DND-41 (cell line): ENCODE measurements at places on chromosomes 1 and 21.

- DNase-seq: no peak
These were observed 249.1 kb downstream of the FOXD2 start for GRCh38 chr1:47686731-47687630.

- DNase-seq: no peak
These were observed 6.1 kb upstream of the PLA2G5 start for GRCh38 chr1:20063861-20064292.

DNA sequence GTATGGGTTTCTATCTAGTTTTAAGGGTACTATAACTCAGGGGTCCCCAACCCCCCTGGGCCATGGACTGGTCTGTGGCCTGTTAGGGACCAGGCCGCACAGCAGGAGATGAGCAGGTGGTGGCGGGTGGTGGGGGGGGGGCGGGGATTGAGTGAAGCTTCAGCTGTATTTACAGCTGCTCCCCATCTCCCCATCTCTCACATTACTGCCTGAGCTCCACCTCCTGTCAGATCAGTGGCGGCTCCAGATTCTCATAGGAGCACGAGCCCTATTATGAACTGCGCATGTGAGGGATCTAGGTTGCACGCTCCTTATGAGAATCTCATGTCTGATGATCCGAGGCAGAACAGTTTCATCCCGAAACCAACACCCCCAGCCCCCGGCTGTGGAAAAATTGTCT lies 95.1 kb upstream of the SLC45A1 start:
- no peak for DNase-seq

- no peak for DNase-seq
These were observed 90.3 kb upstream of the DISP3 start for GRCh38 chr1:11388617-11389016.

DNA sequence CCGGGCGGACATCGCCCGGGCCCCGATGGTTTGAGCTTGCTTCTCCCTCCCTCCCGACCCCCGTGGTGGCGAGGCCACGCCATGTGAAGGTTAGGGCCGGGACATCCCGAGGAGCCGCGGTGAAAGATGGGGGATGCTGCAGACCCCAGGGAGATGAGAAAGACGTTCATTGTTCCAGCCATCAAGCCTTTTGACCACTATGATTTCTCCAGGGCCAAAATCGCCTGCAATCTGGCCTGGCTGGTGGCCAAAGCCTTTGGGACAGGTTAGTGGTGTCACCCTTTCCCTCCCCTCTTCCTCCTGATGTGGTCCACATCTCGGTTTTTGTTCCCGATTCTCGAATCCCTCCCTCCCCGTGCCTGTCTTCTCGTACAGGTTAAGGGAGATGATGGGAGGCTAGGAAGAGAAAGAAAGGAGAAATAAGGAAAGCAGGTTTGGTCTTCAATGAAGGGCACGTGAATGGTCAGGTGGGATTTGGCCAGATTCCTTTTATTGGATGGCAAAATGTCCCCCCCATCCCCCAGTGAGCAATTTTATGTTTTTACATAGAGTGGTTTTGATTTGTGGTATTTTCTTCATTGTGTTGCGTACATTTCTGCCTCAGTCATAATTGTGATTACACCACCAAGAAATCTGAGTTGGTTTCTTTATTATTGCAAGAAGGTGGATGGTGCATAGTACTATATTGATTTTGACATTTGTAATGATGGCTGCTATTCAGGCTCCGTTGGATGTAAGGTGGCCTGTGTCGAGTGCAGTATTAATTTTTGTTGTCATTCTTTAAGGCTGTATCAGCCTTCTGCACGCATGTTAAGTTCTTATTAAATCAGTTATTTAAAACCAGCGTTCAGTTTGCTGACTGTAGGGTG lies 1.2 kb downstream of the CAMSAP2 start:
- peak; percentile 4 for DNase-seq

DNA sequence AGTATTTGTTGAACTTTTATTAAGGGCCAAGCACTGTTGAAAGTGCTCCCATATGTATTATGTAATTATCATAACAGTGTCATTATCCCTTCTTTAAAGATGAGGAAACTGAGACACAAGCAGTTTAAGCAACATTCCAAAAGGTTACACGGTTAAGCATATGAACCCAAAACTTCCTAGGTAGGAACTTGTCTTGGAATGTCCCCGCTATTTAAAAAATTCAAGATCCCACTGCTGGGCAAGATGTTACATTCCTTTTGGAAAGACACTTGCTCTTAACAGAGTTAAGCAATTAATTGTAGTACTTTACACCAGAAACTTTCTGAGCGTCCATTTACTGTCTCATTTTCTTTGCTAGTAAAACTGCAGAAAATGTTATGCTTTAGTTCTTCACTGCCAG lies 15.6 kb downstream of the LMO4 start:
- no peak for DNase-seq

DNA sequence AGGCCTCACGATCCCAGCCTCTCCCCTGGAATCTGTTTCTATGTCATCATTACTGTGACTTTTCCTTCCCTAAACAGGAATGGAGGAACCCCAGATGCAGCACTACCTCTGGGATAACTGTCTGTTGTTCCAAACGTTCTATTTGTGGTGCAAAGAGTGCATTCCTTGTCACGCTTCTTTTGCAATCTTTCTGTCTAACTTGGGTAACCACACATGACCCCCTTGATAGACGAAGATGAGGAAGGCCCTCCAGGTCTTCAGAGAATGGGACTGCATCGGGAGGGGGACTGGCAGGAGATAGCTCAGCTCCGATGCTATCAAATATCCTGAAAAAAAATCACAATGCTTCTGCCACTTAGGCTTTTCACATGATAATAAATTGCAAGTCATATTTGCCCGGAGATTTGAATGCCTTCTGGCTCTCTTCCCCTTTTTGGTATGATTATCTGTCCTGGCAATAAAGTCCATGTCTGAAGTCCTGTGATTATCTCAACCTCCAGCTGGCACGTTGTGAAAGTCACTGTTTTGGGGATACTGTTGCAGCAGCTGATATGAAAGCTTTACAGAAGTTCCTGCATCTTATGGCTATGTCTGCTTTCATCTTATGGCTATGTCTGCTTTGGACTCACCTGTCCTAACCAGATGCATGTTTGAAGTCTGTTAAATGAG lies 148.7 kb upstream of the LMO4 start:
- DNase-seq: no peak

- DNase-seq: no peak
These were observed 39.7 kb upstream of the WASF2 start for GRCh38 chr1:27529704-27530018.

- DNase-seq: no peak
These were observed 40.3 kb downstream of the IER5 start for GRCh38 chr1:181128592-181129497.

GRCh38 chr1:98555814-98556213 lies 105.7 kb upstream of the SNX7 start:
- no peak for DNase-seq

- DNase-seq: peak; percentile 74
These were observed 13.6 kb downstream of the PCNX2 start for GRCh38 chr1:233281711-233282581.

DNA sequence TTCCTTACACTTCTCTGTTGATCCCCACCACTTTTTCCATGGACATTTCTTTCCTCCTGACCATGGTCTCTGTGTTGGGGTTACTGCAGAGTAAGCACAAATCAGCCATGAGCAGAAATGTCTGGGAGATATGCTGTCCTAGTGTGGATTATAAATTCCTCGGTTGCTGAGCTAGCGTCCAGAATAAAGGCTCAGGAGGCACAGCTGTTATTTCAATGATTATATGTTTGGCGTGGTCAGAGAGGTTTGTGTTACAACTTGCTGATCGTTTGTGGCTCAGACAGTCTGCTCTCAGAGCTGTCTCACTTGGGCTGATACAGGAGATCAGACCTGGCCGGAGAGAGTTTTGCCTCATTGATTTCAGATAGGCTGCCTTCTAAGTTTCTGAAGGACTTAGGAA lies 37.5 kb upstream of the LAMC2 start:
- DNase-seq: no peak

GRCh38 chr1:201737352-201738060 lies 91.5 kb upstream of the IPO9 start:
- no peak for DNase-seq

- no peak for DNase-seq
These were observed 68.7 kb downstream of the PDE9A start for GRCh38 chr21:42722153-42722552.

- no peak for DNase-seq
These were observed 76.5 kb downstream of the TENT5C start for GRCh38 chr1:117682372-117682771.

DNA sequence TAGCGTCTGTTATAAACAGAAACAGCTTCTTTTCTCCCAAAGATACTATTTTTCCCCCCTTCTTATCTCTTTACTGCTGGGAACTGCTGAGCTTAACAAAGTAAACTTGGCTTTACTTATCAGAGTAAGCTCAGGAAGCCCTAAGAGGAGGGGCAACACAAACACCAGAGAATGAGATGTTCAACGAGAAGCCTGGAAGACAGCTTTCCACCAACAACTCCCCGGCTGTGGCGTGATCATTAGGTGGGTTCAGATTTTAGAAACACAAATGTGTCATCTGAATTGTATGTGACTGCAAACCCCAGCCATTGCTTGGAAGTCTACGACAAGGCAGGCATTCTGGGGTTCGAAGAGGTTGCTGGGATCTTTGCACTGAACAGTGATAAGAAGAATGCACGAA lies 181.2 kb upstream of the ESRRG start:
- DNase-seq: no peak

DNA sequence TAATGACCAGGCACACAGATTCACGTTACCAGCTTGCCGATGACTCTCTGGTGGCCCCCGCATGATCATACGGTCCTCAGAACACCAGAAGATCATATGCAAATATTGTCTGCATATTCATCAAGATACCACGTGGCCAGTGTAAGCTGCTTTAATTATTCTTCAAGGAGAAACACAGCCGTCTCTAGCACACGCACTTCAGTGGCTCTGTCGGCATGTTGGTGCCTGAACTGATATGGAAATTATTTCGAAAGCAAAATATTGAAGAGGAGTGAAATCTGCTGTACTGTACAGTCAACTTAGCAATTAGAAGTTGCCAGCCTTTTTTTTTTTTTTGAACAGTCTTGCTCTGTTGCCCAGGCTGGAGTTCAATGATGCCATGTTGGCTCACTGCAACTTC lies 5.9 kb upstream of the KIF26B start:
- DNase-seq: no peak

DNA sequence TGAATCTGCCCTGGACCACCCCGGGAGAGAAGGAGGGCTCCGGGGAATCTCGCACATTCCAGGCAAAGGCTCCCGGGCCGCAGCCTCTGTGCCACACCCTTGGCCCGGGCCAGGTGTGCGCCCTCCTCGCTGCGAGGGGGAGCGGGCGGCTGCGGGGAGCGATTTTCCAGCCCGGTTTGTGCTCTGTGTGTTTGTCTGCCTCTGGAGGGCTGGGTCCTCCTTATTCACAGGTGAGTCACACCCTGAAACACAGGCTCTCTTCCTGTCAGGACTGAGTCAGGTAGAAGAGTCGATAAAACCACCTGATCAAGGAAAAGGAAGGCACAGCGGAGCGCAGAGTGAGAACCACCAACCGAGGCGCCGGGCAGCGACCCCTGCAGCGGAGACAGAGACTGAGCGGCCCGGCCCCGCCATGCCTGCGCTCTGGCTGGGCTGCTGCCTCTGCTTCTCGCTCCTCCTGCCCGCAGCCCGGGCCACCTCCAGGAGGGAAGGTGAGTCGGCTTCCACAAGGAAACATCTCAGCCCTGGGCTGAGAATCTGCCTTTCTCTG lies at the start of gene LAMC2:
Gene LAMC2 (plus strand): TSS at position 324 of the 550 bp plus-strand sequence. CDS start 89 bp downstream, at position 413.
- no peak for DNase-seq
